ENCODE measurements at places on chromosomes 7 and 10. TPM values are rescaled to one million over a fixed set of nuclear protein-coding genes. Genes with fewer than 3 reads are reported as not detected.

HOXA2 gene
- not detected for total RNA-seq

HILPDA gene
- 1.7 TPM for total RNA-seq

ITGA8 gene
- not detected for total RNA-seq

DNA sequence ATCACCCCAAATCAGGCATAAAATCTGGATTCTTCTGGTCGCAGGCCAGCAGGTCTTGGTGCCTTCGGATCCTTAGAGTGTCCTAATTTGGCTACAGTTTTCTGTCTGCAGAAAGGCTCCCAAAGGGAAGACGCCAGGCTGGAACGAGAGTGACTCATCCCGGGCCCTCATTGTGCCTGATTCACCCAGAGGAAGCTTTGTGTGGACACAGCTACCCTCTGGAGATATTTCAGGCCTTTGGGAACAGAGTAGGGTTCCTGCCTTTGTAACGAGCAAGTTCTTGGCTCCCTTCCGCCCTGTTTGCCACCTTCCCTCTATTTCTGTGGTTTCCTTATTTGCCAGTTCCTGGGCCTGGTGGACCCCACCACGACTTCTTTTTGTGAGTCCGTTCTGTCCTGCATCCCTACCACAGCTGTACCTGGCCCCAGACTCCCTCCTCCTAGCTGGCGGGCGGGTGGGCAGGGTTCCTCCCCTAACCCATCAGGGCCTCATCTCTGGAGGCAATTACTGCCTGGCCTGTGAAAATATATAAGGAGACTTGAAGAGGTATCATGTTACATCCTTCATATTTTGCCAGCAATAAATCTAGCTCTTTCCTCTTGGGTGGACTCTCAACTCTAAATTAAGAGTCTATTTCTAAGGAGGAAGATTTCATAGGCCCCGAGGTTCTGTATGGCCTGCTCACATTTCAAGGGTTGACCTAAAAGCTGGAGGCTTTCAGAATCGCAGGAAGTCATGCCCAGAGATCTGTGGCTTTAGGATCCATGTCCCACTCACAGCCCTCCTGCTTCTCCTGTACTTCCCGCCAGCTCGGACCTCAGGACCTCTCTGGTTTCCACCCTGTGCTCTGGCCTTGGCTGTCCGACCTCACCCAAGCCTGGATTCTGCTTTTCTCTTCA lies 219.2 kb upstream of the ZNF32 start:
- no peak overlapping the region for H3K4me3 ChIP-seq
- no peak for DNase-seq
- H3K4me1 ChIP-seq: no peaks in the 10 kb centered on the region
- H3K27me3 ChIP-seq: no peaks in the 10 kb centered on the region

DNA sequence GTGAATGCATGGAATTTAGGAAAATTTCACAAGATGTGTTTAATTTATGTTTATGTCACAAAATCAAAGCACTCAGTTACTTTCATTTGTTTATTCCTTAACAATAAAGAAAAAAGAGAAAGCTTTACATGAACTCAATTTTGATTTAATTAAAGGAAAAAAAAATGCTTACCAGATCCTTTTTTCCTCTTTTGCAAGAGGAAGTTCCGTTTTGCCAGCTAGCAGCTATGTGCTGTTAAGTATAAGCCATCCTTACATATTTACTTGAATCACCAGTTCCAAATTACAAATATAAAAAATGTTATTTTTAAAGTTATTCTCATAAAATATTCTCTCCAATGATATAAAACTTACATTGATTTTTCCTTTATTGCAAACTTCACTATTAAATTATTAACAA lies 12.7 kb downstream of the MRC1 start:
- H3K27ac ChIP-seq: no peak overlapping the region
- H3K36me3 ChIP-seq: no peaks in the 10 kb centered on the region
- no peak for DNase-seq
- H3K27me3 ChIP-seq: no peaks in the 10 kb centered on the region
- no peak overlapping the region for H3K4me3 ChIP-seq

- H3K27me3 ChIP-seq: peaks cover 10% of the 10 kb centered on the region
- no peaks in the 10 kb centered on the region for H3K4me1 ChIP-seq
- H3K36me3 ChIP-seq: no peaks in the 10 kb centered on the region
- no peak overlapping the region for H3K4me3 ChIP-seq
- no peak overlapping the region for H3K27ac ChIP-seq
Observed at GRCh38 chr7:78090616-78091015, 292.0 kb downstream of the PHTF2 start.

DNA sequence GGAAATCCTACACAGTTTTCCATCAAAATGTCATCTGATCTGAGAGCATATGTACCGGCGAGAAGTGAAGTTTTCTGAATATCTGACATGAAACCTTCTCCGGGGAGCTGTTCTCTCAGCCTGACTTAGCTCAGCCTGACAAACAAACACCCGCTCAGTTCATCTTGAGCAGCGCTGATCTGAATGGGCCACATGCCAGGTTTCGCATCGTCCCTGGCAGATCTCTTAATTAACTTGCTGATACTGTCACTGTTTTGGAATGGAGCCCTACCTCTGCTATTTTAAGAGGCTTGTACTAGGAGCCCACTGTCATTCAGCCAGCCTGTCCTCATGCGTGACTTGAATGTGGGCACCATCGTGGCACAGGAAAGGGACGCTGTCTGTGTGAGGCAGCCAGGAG lies 109.2 kb downstream of the STRA8 start:
- no peak for DNase-seq
- no peaks in the 10 kb centered on the region for H3K36me3 ChIP-seq
- H3K27ac ChIP-seq: no peak overlapping the region
- H3K27me3 ChIP-seq: no peaks in the 10 kb centered on the region
- no peaks in the 10 kb centered on the region for H3K4me1 ChIP-seq

- no peak for DNase-seq
- H3K4me1 ChIP-seq: no peaks in the 10 kb centered on the region
- H3K36me3 ChIP-seq: no peaks in the 10 kb centered on the region
- H3K27ac ChIP-seq: no peak overlapping the region
- H3K27me3 ChIP-seq: no peaks in the 10 kb centered on the region
Observed at GRCh38 chr7:144866189-144866588, 30.3 kb upstream of the TPK1 start.

GRCh38 chr10:89047397-89047796 lies 56.8 kb downstream of the FAS start:
- no peak overlapping the region for H3K4me3 ChIP-seq
- no peaks in the 10 kb centered on the region for H3K4me1 ChIP-seq
- DNase-seq: no peak
- no peaks in the 10 kb centered on the region for H3K36me3 ChIP-seq

PON1 gene
- total RNA-seq: not detected

- H3K4me3 ChIP-seq: no peak overlapping the region
- H3K27me3 ChIP-seq: no peaks in the 10 kb centered on the region
- no peak for DNase-seq
- H3K4me1 ChIP-seq: no peaks in the 10 kb centered on the region
Observed at GRCh38 chr10:76921383-76922010, 716.1 kb downstream of the KCNMA1 start.

TRPV5 gene
- not detected for total RNA-seq

DNA sequence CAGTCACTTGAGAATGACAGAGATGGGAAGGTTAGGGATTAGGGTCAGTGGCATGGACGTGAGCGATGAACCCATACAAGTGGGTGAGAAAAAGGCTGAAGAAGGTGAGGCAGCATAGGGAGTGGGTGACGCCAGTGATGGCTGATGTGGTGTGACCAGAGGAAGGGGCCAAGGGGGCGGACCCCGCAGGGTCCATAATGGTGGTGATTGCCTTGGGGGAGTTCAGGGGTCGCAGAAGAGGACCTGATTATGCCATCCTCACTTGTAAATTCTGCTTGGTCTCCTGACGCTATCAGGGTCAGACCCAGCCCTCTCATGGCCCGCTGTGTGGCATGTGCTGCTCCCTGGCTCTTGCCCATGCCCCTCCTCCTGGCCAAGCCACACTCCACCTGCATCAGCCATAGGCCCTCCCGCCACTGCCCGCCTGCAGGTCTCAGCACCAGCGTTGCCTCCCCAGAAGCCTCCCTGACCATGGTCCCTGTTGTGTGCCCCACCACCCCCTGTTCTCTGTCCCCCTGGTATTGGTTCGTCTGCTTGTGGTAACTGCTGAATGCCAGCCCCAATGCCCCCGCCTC lies 235.7 kb downstream of the EBF3 start:
- DNase-seq: no peak
- no peak overlapping the region for H3K4me3 ChIP-seq
- H3K27ac ChIP-seq: no peak overlapping the region
- no peaks in the 10 kb centered on the region for H3K27me3 ChIP-seq
- H3K36me3 ChIP-seq: no peaks in the 10 kb centered on the region

ZNF804B gene
- total RNA-seq: not detected

GRCh38 chr7:21066221-21066620 lies 279.5 kb upstream of the SP8 start:
- H3K4me1 ChIP-seq: no peaks in the 10 kb centered on the region
- H3K27me3 ChIP-seq: no peaks in the 10 kb centered on the region
- H3K4me3 ChIP-seq: no peak overlapping the region
- H3K36me3 ChIP-seq: no peaks in the 10 kb centered on the region
- no peak for DNase-seq
- no peak overlapping the region for H3K27ac ChIP-seq

- no peaks in the 10 kb centered on the region for H3K36me3 ChIP-seq
- no peak for DNase-seq
- H3K27me3 ChIP-seq: peaks cover 5% of the 10 kb centered on the region
Observed at GRCh38 chr10:22315455-22316285, 518 bp upstream of the COMMD3 start.

LRRC18 gene
- total RNA-seq: not detected

- peak; percentile 66 for DNase-seq
- H3K36me3 ChIP-seq: no peaks in the 10 kb centered on the region
- no peak within 1 kb of the TSS for H3K27ac ChIP-seq
Observed at GRCh38 chr7:1458683-1459511, at the start of gene MICALL2. MICALL2 (minus strand) TSS chr7:1459470; CDS start chr7:1459326, 144 bp downstream.

- peaks cover 6% of the 10 kb centered on the region for H3K4me1 ChIP-seq
- no peak overlapping the region for H3K27ac ChIP-seq
- H3K4me3 ChIP-seq: no peak overlapping the region
- H3K36me3 ChIP-seq: no peaks in the 10 kb centered on the region
- DNase-seq: no peak
- no peaks in the 10 kb centered on the region for H3K27me3 ChIP-seq
Observed at GRCh38 chr10:25057886-25058285, 41.5 kb downstream of the THNSL1 start.

GRCh38 chr10:109698086-109698485 lies 225.2 kb downstream of the XPNPEP1 start:
- no peaks in the 10 kb centered on the region for H3K36me3 ChIP-seq
- H3K27ac ChIP-seq: no peak overlapping the region
- DNase-seq: no peak
- H3K4me1 ChIP-seq: no peaks in the 10 kb centered on the region
- H3K4me3 ChIP-seq: no peak overlapping the region

CTAGE15 gene
- 0.47 TPM for total RNA-seq

PNLIPRP3 gene
- not detected for total RNA-seq

- DNase-seq: no peak
- H3K36me3 ChIP-seq: no peaks in the 10 kb centered on the region
- H3K4me3 ChIP-seq: no peak overlapping the region
- H3K27me3 ChIP-seq: no peaks in the 10 kb centered on the region
Observed at GRCh38 chr7:47405921-47406800, 175.8 kb downstream of the TNS3 start.
